ENCODE measurements at places on chromosomes 1 and 21. TPM values are rescaled to one million over a fixed set of nuclear protein-coding genes. Genes with fewer than 3 reads are reported as not detected.

PTPN7 gene
- 3.0 TPM for total RNA-seq

KCNE2 gene
- not detected for total RNA-seq

GCSAML gene
- 0.41 TPM for total RNA-seq

ROR1 gene
- total RNA-seq, result 33.9 TPM

KRTAP13-2 gene
- not detected for total RNA-seq

KTI12 gene
- total RNA-seq, result 8.9 TPM

FLVCR1 gene
- total RNA-seq, result 18.6 TPM

ERG gene
- total RNA-seq, result 14.6 TPM
